ENCODE measurements at places on chromosomes 6 and 20.

- DNase-seq, result no peak
Observed at GRCh38 chr6:106844930-106845329, 129.6 kb downstream of the CD24 start.

DNA sequence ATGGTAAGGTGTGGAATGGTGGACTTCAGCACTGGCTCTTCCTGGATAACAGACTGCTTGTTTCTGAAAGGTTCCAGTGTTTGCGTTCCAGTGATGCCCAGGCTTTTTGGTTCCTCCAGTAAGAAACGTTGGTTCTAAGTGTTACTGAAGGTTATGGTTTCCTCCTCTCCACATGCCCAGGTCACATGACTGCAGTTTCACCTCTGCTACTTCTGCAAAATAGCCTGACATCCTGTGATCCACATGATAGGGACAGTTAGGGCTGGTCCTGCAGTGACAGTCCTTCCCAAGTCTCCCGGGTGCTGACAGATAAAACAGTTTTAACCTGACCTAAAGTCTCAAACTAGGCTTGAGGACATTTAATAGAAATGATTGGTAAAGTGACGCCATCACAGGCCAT is 132.2 kb upstream of the CST7 start:
- no peak for DNase-seq

- no peak for DNase-seq
Observed at GRCh38 chr20:45218636-45219035, 2.5 kb upstream of the SEMG2 start.

- no peak for DNase-seq
Observed at GRCh38 chr6:137953761-137954160, 86.7 kb downstream of the TNFAIP3 start.

GRCh38 chr20:8414586-8415274 is 282.7 kb downstream of the PLCB1 start:
- no peak for DNase-seq

DNA sequence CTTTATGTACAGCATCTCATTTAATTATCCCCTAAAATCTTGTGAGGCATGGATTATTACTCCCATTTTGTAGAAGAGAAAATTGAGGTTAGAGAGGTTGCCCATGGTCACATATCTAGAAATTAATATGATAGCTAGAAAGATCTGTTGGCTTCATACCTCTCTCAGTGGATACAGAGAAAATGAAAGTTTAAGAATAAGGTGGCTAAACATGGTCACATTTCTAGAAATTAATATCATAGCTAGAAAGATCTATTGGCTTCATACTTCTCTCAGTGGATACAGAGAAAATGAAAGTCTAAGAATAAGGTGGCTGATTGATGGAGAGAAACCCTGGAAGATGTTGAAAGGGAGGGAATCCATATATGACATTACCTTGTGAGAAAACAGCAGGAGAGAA is 260.7 kb upstream of the MAN1A1 start:
- no peak for DNase-seq

GRCh38 chr6:108904741-108905140 is 56.5 kb downstream of the ARMC2 start:
- no peak for DNase-seq

- DNase-seq, result peak; percentile 64
Observed at GRCh38 chr6:7727086-7727945, 1.4 kb downstream of the BMP6 start.

- no peak for DNase-seq
Observed at GRCh38 chr6:25714765-25715164, 39.8 kb upstream of the SLC17A4 start.

DNA sequence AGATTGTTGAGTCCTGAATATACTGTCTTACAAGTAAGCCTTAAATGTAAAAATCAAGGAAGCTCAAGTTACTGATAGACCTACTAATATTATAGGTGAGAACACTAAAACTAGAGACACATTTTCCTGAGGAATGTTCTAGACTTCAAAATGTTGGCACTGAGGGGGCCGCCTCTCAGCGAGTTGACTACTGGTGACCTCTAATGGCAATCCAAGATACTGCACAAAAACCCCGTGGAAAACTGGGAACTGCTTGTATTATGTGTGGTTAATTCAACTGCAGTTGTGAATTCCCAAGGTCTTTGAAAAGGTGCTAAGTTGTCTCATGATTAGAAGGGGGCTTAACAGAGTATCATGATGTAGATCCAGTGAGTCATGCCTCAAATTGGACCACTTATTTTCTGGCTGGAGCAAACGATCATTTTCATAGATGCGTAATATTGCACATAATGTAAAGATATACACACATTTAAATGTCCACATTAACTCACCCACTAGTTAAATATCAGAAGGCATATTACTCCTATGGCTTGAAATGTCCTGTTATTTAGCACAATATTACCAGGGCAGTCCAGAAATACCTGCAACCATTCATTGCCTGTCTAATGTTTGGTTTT is 336.2 kb downstream of the FOXA2 start:
- no peak for DNase-seq

DNA sequence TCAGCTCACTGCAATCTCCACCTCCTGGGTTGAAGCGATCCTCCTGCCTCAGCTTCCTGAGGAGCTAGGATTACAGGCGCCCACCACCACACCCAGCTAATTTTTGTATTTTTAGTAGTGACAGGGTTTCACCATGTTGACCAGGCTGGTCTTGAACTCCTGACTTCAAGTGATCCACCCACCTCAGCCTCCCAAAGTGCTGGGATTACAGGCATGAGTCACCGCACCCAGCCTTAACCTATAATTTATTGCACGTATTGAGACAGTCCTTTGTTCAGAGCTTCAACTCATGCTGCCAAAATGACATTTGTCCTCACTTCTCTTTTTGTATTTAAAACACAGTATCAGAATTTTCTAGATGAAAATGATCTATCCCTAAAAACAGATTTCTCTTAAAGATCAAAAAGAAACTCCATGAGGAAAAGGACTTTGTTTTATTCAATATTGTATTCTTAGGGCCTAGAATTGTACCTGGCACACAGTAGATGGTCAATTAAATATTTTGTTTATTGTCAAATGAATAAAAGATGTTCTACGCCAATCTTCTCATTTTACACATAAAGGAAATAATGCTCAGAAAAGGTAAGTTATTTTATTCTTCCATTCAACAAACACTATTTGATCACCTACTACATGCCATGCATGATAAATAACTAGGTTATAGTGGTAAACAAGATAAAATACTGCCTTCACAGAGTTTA is 10.8 kb downstream of the SERAC1 start:
- no peak for DNase-seq

- DNase-seq, result no peak
Observed at GRCh38 chr6:40992746-40993145, 46.3 kb downstream of the UNC5CL start.

GRCh38 chr6:131124336-131125071 is 10.8 kb upstream of the AKAP7 start:
- DNase-seq, result no peak

GRCh38 chr20:57291003-57291402 is 24.6 kb upstream of the BMP7 start:
- no peak for DNase-seq

DNA sequence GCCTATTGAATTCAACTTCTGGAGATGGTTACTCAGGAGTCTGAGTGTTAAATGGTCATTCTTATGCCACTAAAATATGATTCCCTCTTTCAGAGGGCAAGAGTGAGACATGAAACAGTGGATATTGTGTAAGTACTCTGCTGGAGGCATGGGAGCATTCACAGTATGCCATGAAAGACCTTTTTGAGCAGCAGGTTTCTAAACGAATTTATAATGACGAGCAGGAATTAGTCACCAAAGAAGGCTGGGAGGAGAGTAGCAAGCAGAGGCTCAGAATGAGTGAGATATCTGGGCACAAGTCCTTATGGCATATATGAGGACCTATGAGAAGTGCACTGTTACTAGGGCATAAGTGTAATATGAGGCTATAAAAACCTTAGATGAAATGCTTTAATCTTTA is 10.9 kb upstream of the MYB start:
- DNase-seq, result no peak

DNA sequence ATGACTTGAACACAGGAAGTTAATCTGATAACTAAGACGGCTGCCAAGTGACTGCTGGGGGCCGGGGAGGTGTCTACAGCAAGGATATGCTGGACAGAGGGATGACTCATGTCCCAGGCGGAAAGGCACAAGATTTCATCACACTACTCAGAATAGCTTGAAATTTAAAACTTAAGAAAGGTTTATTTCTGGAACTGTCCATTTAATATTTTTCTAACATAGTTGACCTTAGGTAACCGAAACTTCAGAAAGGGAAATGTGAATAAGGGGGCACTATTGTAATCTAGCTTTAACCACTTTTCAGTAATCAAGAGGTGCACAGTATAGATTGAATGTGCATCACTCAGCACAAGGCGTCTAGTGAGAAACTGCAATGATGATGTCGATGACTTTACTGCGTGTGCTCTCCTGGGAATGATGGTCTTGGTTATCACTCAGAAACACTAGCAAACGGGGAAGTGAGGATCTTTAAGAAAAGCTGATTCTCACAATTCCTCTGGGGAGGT is 171.5 kb downstream of the QKI start:
- DNase-seq, result no peak

DNA sequence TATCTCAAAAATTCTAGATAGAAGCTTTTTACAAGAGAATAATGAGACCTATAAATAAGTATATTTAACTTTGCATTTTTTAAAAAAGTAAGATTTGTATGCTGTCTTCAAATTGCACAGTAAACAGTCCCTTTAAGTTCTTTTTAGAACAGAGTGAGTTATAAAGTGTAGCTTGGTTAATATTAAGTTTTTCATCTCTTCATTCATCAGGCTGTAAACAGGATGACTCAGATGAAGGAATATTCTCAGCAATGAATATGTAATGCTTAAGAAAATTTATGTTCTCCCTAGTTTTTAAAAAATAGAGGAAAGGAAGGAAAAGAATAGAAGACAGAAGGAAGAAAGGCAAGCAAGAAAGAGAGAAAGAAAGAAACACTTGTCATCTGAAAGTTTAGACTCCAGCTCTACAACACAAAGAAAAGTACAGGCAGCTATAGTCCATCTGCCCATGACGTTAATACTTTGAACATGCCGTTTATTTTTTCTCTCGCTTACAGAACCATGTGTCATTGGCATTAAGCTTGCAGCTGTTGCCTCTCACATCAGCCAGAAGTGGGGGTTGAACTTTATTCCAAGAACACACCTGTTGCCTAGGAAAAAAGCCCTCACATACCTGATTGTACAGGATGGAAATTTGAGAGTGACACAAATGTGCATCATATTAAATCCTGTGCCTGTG is 36.1 kb downstream of the CAP2 start:
- no peak for DNase-seq

- no peak for DNase-seq
Observed at GRCh38 chr6:15256538-15257271, 10.8 kb downstream of the JARID2 start.

DNA sequence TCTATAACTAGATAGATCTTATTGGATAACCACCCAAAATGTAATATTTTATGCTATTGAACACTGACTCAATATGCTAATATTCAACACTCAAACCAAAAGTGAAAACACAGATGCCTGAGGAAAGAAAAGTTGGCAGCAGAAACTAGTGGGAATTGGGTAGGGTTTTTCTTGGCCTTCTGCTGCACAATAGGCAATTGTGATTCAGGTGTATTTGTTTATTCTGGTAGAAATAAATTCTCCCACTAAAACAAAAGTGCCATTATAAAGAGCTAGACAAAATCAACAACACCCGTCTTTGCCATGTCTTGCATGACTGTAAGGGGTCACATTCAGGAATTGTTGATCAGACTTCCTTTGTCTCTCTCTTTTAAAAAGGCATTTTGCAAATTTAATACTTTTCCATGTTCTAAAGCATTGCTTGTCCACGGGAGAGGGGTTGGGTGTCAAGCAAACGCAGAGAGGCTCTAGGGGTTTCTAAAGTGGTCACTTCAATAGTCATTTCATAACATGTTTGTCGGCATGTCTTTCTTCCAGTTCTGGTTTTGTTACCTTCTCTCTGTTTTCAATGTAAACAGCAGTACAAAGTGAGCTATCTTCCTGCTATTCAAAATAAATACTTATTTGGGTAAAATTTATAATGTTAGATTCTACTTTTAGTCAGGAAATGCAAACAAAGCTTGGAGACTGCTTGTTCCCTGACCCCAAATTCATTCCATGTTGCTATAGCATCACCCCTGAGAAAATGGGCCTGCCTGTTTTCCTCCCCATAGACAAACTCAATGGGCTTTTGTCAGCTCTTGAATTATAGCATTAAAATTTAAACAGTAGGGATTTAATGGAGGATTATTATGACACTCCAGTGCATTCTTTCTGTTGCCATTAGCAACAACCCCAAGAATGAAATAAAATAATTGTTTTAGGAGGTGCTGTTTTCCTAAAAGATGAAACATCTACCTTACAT is 217.0 kb upstream of the CCN2 start:
- no peak for DNase-seq

DNA sequence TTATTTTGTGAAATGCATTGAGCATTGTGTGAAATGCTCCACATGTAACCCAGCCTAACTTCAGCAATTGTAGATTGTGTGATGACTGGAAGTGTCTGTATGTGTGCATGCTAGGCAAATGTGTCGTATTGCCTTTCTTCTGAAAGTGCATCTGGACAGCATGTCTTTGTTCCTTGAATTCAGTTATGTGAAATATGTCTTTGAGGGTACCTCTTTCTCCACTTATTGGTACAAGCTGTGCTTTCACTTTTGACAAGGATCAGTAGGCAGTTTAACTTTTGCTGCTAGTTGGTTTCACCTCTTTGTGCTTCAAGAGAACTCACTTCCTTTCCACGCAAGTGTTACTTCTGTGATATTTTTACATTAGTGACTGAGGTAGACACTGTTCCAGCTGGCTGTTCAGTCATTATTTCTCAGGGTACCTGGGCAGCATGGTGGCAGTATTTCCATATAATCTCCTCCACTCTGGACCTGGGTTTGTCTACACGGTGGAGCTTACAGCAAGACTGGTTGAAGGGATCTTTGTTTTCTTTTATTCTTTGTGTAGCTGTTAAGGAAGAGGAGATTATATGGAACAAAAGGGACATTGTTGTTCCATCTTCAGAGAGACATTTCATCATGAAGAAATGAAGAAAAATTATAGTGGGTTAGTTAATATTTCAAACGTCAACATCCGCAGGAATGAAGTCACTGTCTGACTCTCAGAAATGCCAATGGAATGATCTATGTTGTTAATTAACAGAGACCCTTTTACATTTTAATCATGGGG is 175.4 kb downstream of the UTRN start:
- DNase-seq, result no peak

DNA sequence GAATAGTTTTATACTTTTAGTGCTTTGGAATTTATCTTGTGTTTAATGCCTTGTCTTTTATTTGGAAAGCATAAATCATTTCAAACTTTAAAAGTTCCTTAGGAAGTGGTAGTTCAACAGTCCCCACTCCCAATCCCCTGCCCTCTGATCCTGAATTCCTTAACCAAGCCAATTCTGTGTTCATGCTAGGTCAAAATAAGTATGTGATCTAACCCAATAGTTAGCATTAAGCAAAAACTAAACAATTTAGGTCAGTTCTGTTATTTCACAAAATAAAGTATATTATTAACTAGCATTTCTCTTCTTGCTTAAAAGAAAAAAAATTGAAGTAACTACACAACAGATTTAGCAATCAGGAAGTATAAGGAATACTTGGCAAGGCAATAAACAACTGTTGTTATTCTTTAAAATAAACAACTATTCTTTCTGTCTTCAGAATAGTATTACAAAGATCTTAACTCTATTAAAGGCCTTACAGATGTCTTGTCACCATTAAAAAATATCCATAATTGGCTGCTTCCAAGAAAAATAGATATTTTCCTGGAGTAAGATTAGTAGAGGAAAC is 37.0 kb downstream of the AKIRIN2 start:
- no peak for DNase-seq
